ENCODE measurements at places on chromosomes 1 and 21.

DNA sequence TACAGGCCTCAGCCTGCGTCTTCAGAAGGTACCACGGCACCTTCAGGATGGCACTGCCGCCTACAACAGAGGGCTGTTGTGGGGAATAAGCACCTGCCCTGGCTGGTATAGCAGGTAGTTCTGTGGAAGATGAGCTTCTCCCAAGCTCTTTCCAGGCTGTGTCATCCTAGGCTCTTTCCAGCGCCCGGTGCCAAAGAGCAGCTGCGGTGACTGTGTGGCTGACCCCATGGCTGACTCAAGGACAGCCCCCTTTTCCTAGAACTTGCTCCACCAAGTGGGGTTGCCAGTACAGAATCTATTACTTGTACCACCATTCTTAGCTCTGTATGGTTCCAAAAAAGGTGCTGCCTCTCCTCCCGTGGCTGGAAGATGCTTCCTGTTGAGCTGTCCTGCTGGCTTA lies 21.9 kb upstream of the EVA1B start:
- no peak for DNase-seq

DNA sequence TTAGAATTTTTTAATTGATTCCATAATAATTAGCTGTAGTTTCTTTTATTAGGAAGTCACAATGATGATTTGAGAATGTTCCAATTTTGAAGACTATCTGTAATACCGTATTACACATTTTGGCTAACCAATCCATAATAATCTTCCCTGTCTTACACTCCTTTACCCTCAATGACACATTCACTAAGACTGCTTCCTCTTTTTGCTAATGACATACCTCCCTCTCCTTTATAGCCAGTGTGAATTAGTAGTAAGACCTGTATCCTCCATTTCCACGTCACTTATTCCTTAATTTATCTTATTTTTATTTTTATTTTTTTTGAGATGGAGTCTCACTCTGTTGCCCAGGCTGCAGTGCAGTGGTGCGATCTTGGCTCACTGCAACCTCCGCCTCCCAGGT lies 10.1 kb downstream of the KDM1A start:
- no peak for DNase-seq

DNA sequence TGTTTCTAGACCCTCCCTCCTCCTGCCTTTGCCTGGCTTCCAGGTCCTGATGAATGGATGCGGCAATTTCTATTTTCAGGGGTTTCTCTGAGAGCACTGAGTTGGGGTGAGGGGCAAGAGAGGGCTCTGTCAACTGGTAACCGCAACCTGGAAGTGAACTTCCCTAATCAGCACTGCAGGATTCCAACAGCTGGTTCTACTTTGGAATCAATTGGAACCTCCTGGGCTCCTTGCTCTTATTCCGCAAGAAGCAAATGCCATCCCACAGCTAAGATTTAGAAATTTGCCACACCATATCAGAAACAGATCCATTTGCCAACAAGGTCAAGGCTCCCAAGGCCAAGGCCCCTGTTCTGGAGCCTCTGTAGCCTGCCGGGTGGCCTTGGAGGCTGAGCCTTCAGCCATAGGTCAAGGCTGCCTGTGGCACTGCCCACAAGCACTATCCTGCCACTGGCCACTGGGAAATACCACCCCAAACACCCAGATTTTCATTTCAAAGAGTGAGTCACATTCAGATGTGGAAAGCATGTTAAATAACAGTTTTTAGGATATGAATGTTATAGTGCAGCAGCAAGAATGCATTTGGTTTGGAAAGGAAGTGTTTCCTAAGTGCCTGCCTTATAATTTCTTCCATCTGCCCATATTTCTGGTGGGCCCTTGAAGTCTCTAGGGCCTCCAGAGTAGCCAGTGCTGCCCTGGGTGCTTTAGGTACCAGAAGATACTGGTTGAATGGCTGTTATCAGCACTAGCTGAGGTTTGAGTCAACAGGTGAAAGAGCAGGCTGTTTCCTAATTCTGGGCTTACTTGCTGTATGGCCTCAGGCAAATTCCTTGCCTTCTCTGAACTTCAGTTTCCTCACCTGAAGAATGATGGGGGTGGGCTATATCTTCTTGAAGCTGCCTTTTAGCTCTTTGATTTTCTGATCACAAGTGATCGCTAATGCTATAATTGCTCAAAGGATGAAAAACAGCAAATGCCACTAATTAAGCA lies 56.3 kb upstream of the JUN start:
- no peak for DNase-seq

DNA sequence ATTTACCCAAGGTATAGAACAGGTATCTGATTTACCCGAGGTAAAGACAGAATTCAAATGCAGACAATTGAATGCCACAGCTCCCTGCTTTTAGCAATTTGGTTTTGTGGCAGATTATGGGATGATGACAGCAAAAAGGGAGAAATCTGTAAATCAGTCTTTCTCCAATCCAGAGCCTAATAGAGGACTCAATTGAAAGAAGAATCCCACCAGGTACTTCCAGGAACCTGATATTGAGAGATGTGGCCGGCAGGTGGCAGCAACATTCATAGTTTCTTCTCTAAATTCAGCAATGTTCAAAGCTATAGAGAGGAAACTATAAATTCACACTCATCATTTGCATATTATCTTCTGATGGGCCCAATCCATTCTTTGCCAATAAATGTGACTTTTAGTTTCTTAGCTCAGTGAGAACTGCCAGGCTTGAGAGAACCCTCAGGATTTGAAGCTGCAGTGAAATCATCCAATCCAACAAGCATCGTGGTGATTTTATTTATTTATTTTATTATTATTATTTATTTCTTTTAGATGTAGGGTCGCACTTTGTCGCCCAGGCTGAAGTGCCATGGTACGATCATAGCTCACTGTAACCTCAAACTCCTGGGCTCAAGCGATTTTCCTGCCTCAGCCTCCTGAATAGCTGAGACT lies 9.8 kb upstream of the PHACTR4 start:
- peak; percentile 66 for DNase-seq

GRCh38 chr1:35297886-35298285 lies 29.4 kb downstream of the ZMYM4 start:
- no peak for DNase-seq

DNA sequence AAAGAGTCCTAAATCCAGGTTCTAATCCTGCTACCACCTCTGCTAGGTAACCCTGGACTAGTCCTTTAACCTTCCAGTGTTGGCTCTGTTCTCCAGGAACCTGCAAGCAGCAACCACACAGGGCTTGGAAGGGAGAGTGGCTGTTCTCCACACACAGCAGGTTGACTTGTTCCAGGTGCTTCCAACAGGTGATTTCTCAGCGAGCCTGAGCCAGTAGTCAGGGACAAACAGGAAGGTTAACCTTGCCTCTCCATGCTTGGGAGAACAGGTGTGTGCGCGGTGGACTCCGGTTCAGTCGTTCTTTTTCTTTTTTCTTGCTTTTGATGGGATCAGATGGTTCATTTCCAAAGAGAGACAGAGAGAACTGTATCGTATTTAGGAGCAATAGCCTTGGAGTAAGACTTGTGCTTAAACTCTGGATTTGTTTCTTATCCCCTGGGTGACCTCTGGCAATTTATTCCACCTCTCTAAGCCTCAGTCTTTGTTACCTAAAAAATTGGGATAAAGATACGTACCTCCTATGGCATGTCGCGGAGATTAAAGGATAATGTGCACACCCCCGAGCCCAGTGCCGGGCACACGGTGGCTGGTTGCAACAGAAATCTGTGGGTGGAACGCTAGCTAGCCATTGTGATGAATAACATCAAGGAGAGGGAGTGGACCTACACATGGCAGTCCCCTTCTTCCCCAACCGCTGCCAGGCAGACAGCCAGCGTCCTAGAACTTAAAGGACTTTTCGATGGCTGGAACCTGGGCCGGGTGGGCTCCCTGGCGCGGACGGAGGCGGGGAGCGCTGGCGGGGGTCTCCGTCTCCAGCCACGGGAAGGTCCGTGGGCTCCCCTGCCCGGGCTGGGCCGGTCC lies 583 bp upstream of the CACHD1 start:
- no peak for DNase-seq

GRCh38 chr21:39105836-39106235 lies 77.4 kb downstream of the PSMG1 start:
- DNase-seq: no peak

DNA sequence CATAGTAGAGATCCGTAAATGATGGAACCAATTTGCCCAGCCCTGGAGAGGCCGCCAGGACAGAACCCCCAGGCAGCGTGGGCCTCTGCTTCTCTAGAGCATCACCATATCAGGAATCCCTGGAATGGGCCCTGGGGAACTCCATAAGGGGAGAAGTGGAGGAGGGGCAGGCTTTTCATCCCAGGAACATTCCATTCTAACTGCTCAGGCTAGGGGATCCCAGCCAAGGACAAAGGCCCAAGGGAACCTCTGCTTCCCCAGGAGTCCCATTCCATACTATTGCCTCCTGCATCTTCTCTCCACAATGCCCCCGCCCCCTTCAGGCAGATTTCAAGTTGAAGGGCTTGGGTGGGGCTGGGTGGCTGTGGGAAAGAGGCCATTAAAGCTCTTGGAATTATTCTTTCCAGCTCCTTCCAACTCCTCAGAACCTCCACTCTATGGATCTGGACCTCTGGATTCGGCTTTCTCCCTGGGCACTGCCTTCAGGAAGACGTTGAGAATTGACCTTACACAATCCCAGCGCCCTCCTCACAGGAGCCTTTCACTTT lies 6.0 kb downstream of the TRNP1 start:
- DNase-seq: no peak

DNA sequence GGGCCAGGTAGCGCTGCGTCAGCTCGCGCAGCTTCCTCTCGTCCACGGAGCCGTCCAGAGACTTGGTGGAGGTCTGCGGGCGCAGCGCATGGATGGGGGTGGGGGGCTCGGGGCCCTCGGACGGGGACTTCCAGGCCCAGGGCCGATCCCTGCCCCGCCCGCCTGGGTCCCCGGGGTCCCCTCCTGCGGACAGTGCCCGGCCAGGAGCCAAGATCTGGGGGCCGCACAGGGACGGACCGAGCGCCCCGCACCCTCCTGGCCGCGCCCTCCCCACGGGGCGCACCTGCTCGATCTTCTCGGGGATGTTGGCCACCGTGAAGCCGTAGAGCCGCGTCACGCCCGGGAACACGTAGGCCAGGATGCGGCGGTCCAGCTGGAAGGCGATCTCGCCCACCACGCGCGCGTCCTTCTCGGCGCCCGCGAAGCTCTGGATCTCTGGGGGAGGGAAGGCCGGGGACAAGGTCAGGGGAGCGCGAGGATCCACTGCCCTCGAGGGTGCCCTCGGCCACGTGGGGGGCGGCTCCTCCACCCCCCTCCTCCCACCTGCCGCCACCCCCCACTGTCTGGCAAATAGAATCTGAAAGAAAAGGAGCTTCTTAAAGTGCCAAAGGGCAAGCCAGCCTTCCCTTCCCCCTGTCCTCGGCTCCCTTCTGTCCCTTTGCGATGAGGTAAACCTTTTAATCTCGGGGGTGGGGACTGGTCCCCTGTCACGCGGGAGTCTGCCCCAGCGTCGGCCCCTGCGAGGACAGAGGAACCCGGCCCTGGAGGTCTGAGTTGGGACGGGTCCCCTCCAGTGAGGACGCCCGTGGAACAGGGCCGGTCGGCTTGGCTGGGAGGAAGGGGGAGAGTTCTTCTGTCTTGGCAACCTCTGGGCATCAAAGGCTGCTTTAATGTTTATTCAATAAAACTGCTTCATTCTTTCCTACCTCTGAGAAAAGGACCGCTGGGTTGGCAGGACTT lies 6.5 kb upstream of the FTCD start:
- no peak for DNase-seq

- DNase-seq: no peak
These were observed 114.5 kb upstream of the SOD1 start for GRCh38 chr21:31545036-31545435.

GRCh38 chr1:177907000-177907399 lies 62.9 kb downstream of the SEC16B start:
- no peak for DNase-seq

- DNase-seq: no peak
These were observed 8.8 kb downstream of the MATN1 start for GRCh38 chr1:30714536-30715090.

- DNase-seq: no peak
These were observed 28.1 kb downstream of the SERINC2 start for GRCh38 chr1:31441073-31441472.

GRCh38 chr1:18714404-18715175 lies 83.9 kb downstream of the PAX7 start:
- no peak for DNase-seq

GRCh38 chr1:12032161-12032621 lies 12.9 kb downstream of the MIIP start:
- DNase-seq: no peak

DNA sequence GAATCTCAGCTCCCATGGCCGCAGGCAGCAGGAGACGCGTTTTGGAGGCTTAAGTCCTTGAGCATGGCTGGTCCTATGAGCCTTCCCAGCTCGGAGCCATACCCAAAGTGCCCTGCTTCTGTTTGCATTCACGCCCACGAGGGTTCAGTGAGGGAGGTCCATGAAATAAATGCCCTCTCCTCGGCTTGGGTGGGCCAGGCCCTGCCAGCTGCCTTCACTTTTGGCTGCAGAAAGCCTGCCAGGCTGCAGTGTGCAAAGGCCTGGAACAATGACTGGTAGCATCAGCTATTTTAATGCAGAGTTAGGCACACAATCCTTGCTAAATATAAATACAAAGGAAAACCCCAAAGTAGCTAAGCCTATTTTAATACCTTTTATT lies 49.4 kb downstream of the H3-3A start:
- no peak for DNase-seq

- no peak for DNase-seq
These were observed 10.3 kb upstream of the PODN start for GRCh38 chr1:53051676-53052075.

GRCh38 chr21:41615613-41616012 lies 107.7 kb upstream of the TMPRSS2 start:
- DNase-seq: no peak

DNA sequence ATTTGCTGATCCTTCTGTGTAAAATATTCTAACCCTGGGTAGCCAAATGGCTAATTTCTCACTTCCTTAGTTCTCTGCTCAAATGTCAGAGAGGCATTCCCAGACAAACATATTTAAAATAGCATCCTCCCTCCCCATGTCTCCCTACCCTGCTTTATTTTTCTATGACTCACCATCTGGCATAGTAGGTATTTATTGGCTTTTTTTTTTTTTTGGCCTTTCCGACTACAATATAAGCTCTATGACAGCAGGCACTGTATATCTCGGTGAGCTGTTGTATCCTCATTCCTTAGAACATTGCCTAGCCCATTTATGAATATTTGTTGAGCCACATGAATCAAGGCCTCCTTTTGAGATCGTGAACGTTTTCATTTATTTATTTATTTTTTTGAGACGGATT lies 1.5 kb upstream of the NEK7 start:
- no peak for DNase-seq

GRCh38 chr1:84644472-84644871 lies 45.8 kb downstream of the SSX2IP start:
- DNase-seq: no peak

- no peak for DNase-seq
These were observed 6.9 kb upstream of the GPR153 start for GRCh38 chr1:6267686-6268322.

GRCh38 chr1:1304331-1305299 lies 3.1 kb downstream of the ACAP3 start:
- peak; percentile 74 for DNase-seq

DNA sequence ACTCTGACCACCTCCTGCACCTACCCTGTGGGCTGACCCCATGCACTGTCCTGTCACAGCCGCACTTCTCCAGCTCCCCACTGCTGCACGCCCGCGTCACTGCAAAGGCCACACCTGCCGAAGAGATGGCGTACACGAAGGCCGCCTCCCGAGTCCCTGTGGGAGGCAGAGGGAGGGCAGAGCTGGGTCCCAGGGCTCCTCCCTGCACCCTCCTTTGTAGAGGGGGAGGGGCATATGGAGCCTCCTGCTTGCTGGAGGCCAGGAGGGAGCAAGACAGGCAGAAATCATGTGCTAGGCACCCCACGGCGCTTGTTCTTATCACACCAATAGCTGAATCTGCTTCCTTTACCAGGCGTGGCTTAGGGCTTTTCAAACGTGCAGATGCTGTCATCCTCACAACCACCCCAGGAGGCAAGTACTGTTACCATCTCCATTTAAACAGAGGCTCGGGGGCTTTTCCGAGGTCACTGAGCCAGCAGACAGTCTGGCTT lies 21.4 kb downstream of the WNT4 start:
- no peak for DNase-seq

All from NCI-H2081 (cell line).